ENCODE measurements at places on chromosomes 7 and 10.

- no peak overlapping the region for H3K4me3 ChIP-seq
- no peaks in the 10 kb centered on the region for H3K4me1 ChIP-seq
- DNase-seq = no peak
- no peaks in the 10 kb centered on the region for H3K27me3 ChIP-seq
These were observed 275.7 kb upstream of the FZD1 start for GRCh38 chr7:90988516-90988915.

DNA sequence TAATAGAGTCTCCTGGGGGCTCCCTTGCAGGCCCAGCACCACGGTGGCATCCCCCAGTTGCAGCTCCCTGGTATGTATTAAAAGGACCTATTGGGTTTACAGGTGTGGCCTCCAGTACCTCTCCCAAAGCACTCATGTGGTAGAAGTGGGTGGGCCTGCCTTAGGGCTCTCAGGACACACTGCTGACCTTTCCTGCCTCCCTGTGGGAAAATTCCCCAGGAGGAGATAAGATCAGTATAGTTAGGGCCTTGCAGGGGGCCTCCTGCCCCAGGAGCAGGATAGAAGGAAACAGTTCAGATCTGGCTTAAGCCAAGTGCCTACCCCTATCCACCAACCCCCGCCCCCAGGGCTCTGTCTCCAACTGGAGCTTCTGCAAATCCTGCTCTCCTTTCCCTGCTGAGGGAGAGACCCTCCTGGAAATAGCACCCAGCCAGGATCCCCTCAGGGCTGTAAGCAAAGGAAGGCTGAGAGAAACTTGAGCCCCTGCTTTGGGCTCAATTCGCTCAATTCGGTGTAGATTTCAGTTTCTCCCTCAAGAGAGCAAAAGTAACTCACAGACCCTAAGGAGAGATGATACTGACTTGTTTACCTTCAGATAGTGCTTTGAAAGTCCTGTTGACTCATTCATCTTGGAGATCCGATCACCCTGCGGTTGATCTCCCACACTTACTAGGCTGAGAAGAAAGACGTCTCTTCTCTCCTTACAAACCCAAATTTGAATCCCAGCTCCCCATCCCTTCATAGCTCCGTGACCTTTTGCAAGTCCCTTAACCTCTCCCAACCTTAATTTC is 130.6 kb downstream of the WDR11 start:
- no peak for DNase-seq
- H3K27me3 ChIP-seq = peaks cover 10% of the 10 kb centered on the region
- H3K4me3 ChIP-seq = no peak overlapping the region
- no peaks in the 10 kb centered on the region for H3K4me1 ChIP-seq
- no peaks in the 10 kb centered on the region for H3K36me3 ChIP-seq
- no peak overlapping the region for H3K27ac ChIP-seq

- H3K4me1 ChIP-seq = no peaks in the 10 kb centered on the region
- no peaks in the 10 kb centered on the region for H3K36me3 ChIP-seq
- H3K27me3 ChIP-seq = no peaks in the 10 kb centered on the region
- H3K4me3 ChIP-seq = no peak overlapping the region
These were observed 35.5 kb upstream of the VCL start for GRCh38 chr10:73962386-73962785.

- H3K27me3 ChIP-seq = no peaks in the 10 kb centered on the region
- H3K4me3 ChIP-seq = no peak overlapping the region
- no peak overlapping the region for H3K27ac ChIP-seq
- H3K36me3 ChIP-seq = no peaks in the 10 kb centered on the region
- no peaks in the 10 kb centered on the region for H3K4me1 ChIP-seq
- no peak for DNase-seq
These were observed 152.7 kb upstream of the NRP1 start for GRCh38 chr10:33487014-33487776.

GRCh38 chr10:70939441-70940003 is 51.2 kb upstream of the PCBD1 start:
- no peak overlapping the region for H3K4me3 ChIP-seq
- no peaks in the 10 kb centered on the region for H3K4me1 ChIP-seq
- no peaks in the 10 kb centered on the region for H3K27me3 ChIP-seq
- H3K27ac ChIP-seq = no peak overlapping the region
- no peaks in the 10 kb centered on the region for H3K36me3 ChIP-seq
